Activated CD4-positive, CD25-positive, alpha-beta regulatory T cell (primary cell): ENCODE measurements at places on chromosomes 2 and 18.

DNA sequence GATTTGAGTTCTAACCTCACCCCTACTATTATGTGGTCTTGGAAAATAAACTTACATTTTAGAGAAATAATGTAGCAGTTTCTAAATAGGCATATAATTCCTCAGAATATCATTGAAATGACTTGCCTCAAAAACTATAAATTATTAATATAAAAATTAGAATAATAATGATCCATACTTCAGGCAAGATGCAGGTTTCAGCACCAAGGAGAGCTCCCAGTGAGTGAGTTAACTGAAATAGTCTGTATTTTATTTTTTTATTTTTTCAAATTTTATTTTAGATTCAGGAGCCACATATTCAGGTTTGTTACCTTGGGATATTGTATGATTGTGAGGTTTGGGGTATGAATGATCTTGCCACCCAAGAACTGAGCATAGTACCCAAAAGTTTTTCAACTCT, 472.2 kb upstream of the DCC start:
- no peak for DNase-seq

DNA sequence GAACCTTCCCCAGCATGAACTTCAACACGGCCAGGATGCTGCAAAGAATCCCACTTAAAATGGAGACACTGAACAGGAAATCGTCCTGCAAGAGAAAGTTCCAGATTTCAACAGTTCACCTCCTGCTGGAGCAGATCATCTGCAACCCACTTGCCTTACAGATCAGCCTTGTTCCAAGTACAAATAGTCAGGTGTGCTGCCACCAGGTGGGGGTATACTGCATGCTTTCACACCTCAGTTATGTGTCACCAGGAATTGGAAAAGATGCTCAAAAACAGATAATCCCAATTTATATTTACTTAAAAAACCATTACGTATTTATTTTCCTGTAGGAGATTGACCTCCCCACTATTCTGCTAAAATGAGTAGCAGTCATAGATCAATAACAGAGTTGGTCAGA, 212.3 kb downstream of the MGAT5 start:
- DNase-seq: no peak

- DNase-seq: no peak
Measured at GRCh38 chr2:85642725-85643124, 25.3 kb downstream of the SFTPB start.

DNA sequence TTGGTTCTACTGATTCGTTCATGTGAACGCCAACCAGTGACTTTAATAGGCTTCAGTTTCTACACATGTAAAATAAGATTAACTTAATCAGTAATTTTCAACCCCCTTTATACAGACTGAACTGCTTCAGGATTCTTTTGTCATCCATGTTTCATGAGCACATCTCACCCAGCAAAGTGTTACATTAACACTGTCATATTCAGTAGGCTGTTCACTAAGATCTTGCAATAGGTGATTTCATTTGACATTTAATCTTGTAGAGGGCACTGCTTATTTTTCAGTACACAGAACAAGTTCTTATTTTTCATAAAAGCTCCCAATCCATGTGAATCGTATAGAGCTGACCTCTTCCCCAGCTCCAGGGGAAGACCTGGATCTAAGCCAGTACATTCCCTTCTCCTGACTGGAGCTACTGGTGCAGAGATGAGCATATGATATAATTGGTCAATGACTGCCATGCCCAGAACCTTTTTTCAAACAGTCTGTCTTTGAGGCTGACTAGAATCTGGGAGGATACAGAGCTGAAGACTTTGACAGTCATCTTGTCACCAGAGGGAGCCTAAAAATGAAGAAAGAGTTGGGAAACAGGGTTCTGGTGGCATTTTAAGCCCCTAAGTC, 72.2 kb upstream of the CHRNA1 start:
- no peak for DNase-seq
